ENCODE measurements at places on chromosomes 16 and 17.
A peak's percentile ranks its signal among the peaks of the same experiment; 100 is the strongest.

- DNase-seq, result no peak
Measured at GRCh38 chr17:73875346-73875745, 231.1 kb upstream of the SDK2 start.

DNA sequence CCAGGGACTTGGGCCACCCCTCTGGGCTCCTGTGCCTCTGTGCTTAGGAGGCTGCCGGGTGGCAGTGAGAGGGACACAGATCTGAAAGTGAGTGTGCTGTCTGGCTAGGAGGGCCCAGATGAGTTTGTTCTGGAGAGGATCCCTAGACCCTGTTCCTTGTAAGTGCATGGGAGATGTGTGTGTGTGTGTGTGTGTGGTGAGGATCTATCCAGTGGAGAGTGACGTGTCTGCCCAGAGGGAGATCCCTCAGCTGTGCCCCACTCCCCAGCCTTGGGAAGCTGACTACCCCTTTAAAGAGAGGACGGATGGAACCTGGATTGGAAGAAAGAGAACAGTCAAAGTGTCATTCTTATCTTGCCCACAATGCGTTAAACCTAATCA is 25.5 kb upstream of the CDC42EP4 start:
- no peak for DNase-seq

DNA sequence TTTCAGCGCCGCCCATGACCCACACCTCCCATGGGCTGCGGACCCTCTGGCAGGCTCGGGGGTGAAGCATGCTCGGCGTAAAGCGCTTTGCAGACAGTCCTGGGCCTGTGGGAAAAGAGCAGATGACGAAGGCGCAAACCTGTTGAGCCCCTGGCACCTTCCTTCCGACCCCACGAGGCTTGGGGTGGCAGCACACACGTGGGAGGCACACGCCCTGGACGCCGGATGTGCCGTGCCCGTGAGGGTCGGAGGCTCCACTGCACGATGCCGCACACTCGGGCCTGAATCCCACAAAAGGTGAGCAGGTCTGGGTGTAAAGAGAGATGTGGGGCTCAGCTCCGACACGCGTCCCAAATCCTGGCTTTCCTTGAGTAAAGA is 71.1 kb downstream of the LMF1 start:
- no peak for DNase-seq

- no peak for DNase-seq
Measured at GRCh38 chr17:8470447-8471047, 34.9 kb downstream of the NDEL1 start.

- DNase-seq, result no peak
Measured at GRCh38 chr17:42192189-42193126, 1.8 kb downstream of the GHDC start.

- no peak for DNase-seq
Measured at GRCh38 chr16:80947708-80948625, 58.7 kb downstream of the CMC2 start.

DNA sequence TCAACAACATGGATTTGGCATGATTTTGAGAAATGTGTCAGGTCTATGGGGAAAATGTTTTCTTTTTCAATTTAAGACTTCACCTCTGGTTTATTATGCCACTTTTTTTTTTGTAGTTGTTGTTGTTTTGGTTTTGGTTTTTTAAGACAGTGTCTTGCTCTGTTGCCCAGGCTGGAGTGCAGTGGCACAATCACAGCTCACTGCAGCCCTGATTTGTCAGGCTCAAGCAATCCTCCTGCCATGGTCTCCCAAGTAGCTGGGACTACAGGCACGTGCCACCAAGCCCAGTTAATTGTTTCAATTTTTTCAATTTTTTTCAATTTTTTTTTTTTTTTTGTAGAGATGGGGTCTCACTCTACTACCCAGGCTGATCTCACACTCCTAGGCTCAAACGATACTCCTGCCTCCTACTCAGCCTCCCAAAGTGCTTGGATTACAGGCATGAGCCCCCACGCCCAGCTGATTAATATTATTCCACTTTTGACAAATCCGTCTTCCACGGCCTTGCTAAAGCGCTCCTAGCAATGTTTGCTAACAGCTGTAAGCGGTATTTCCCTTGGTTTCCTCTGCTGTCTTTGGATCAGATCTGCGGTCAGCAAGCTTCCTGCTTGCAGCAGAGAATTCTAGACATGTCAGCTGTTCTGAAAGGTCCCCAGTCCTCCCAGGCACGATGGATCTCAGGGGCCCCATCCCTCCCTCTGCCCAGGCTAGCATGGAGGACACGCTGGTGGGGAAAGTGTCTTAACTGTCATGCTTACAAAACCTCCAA is 7.0 kb upstream of the MILR1 start:
- no peak for DNase-seq

DNA sequence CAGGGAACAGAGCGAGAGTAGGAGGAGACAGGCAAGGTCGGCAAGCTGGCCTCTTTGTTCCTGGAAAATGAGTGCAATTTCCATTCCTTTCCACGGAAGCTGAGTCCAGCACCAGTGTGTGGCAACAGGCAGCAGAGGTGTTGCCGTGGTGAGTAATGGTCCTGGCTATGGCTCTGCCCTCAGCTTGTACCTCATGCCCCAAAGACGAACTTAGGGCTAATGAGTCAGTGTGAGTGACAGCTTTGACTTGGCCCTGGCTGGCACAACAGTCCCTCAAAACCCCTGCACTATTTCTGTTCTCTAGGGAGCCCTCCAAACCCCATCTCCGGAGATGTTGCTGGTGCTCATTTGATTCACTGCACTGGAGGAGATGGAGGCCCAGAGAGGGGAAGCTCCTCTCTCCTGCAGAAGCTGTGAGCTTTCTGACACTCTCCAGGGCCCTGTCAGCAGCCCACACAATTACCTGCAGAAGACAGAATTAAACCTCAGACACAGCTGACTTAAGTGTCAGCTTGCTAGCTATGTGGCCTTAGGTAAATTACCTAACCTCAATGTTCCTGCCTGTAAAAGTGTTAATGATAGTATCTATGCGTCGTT is 129.9 kb downstream of the TMEM132E start:
- DNase-seq, result no peak

DNA sequence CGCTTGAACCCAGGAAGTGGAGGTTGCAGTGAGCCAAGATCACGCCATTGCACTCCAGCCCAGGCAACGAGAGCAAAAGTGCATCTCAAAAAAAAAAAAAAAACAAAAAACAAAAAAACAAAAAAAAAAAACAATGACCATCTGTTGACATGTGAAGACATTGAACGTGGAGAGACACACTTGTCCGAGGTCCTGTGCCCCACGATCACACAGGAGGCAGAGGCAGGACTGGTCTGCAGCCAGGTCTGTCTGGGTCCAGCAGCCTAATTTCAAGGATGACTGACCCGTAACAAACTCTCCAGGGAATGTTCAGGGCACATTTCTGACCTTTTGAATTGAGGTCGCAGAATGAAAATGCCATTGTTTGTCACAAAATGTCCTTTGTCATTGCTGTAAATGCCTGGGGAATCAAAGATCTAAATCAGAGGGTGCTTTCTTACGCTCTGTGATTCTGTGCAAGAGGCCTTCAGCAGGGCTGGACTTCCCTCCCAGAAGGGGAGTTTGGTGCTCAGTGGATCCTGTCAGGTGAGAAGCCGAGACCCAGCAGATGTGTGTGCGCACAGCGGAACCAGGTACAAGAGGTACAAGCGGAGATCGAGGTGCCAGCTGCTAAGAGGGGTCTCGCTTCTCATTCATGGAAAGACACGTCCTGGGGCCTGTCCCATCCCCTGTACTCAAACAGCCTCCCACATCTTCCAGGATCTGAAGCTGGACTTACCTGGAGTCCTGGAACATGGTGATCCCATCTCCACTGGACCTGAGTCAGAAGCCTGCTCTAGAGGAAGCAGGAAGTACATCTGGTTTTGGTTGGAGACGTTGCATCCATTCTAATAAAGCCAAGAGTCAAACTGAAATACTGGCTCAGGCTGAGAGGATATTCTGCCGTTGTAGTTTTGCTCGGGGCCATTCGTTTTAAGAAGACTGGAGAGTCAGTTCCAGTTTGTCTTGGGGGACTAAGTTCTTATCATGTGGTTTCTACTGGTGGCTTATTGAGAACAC is 95.8 kb downstream of the IRF8 start:
- no peak for DNase-seq

- DNase-seq, result no peak
Measured at GRCh38 chr17:47866941-47867340, 16.0 kb upstream of the SP6 start.

GRCh38 chr17:1087381-1088241 is 90.7 kb downstream of the TIMM22 start:
- peak; percentile 96 for DNase-seq

Measured in NCI-H748 treated with DMSO at 0.1 percent for 48 hours (cell line).